ENCODE measurements at places on chromosomes 7 and 10.

GRCh38 chr10:114911052-114911711 lies 26.8 kb upstream of the TRUB1 start:
- peak; percentile 16 for DNase-seq

- no peak for DNase-seq
Measured at GRCh38 chr10:11879387-11880094, 56.4 kb downstream of the PROSER2 start.

DNA sequence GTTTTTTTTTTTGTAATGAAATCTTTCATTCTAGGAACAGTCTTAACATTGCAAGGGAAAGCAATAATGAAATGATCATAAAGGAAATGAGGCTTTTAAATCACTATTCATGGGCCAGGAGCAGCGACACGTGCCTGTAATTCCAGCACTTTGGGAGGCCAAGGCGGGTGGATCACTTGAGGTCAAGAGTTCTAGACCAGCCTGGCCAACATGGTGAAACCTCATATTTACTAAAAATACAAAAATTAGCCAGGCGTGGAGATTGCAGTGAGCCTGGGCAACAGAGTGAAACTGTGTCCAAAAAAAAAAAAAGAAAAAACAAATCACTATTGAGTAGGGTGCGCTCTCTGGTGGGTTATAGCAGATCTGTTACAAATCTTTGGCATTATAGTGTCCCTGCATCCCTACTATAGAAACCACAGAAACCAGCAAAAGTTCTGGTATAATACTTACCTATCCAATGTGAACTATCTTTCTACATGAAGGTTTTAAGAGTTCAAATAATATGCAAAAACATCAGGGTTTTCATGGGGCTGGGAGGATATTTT lies 72.1 kb downstream of the GLI3 start:
- DNase-seq = no peak

- no peak for DNase-seq
Measured at GRCh38 chr7:34756025-34756437, 98.0 kb downstream of the NPSR1 start.

GRCh38 chr7:158018098-158018762 lies 569.4 kb downstream of the PTPRN2 start:
- DNase-seq = no peak

DNA sequence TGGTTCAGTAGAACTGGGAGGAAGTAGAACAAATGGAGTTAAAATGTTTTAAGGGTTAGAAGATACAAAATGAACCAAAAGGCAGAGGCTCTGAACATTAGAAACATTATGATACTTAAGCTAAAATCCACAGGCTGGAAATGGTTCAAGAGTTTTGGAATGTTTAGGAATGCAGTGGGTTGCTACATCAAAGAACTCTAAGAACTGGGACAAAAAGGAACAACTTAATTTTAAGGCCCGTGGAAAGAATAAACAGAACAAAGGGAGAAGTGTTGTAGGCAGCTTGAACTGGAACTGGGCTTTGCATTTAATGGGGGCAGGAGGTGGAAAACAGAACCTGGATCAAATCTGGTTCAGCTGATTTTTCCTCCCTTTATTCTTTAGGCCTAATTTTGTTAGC lies 3.5 kb upstream of the C7orf25 start:
- no peak for DNase-seq

- DNase-seq = no peak
Measured at GRCh38 chr10:58622246-58622645, 109.6 kb downstream of the BICC1 start.

DNA sequence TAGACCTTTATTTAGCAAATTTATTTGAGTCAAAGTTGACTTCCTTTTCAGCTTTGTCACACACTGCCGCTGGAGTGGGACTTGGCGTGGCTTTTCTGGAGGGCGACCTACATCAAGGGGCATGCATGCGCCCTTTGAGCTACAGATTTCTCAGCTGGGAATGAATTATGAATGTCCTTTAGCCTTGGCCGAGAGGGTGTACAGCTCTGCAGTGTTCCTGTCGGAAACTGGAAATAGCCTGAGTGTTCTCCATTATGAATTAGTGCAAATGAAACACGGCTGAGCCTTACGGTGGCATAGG lies 79.7 kb downstream of the GLRX3 start:
- DNase-seq = no peak

DNA sequence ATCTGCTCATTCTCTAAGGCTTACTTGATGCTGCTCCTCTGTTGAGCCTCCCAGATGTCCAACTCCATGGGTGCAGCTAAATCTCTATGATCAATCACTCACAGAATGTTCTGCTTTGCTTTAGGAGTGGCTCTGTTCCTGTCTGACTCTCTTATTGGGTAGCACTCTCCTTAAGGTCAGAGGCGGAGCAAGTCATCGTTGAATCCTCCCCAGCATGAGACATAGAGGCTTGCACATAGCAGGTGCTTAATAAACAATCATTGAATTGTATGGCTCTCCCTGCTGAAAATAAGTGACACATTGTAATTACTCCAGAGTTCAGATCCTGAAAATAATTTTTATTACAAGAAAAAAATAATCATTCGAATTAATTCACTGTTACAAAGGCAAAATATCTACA lies 69.7 kb downstream of the NPS start:
- no peak for DNase-seq

GRCh38 chr7:2260820-2261219 lies 18.8 kb downstream of the NUDT1 start:
- no peak for DNase-seq

DNA sequence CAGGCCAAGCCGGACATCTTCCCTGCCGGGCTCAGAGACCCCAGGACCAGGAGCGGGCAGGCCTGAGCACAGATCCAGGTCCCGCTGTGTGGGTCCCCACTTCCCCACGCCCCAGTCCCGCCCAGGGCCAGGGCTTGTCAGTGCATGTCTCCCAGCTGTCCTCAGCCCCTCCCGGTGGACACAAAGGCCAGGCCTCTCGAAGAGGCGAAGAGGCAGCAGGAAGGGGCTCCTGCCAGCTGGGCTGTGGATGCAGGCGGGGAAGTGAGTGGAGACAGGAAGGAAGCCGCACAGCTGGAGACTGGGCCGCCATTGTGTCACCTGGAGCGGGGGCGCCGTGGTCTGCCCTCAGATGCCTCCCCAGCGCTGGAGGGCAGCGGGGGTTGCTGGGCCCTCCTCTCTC lies 4.8 kb downstream of the GRIFIN start:
- no peak for DNase-seq

DNA sequence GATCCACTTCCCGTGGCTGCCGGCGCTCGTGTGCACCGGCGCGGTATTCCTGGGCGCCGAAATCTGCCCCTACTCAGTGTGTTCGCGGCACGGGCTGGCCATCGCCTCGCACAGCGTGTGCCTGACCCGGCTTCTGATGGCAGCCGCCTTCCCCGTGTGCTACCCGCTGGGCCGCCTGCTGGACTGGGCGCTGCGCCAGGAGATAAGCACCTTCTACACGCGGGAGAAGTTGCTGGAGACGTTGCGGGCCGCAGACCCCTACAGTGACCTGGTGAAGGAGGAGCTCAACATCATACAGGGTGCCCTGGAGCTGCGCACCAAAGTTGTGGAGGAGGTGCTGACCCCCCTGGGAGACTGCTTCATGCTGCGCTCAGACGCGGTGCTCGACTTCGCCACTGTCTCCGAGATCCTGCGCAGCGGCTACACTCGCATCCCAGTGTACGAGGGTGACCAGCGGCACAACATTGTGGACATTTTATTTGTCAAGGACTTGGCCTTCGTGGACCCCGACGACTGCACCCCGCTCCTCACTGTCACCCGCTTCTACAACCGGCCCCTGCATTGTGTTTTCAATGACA lies 1.3 kb downstream of the CNNM1 start:
- DNase-seq = no peak

DNA sequence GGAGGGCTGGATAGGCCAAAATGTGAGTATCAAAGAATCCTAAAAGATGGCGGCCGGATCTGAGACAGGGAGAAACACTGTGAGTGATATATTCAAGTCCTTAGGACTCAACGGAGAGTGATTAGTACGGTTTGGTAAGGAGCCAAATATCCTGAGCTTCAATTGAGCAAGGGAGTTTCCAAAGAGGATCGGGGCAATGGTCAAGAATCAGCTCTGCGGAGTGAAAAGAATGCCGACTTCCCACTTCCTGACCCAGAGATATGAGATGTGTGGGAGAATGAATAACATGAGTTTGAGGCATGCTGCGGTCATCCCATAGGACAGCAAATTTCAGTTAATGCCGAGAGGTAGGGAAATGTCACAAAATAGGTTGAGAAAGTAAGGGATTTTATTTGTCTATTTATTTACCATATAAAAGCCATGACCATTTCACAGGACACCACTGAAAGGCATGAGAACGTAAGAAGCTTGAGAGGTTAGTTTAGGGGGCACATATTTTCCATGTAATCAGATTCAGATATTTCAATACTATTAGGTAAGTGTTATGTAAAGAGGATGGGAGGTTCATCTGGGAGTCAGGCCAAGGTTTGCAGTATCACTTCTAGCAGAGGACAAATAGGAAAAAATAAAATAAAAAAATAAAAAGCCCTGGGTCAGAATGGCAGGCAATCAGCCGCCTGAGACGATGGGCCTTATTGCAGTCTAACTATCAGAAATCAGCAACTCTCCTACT lies 165.6 kb downstream of the HGF start:
- DNase-seq = no peak

DNA sequence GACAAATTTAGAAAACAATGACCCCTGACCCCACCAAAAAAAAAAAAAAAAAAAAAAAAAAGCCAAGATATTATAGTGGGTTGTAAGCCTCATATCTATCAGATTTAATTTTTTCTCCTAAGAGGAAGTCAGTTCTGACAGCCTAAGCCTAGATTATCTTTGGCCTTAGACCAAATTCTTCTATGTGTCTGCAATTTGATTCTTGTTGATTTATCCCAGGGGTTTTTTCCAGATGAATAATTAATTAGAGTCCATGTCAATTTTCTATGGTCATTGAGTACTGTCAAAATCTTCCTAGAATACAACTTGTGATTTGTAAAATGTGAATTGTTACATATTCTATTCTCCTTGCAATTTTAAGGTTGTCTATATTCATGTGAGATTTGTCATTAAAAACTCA lies 151.6 kb upstream of the CACNA2D1 start:
- no peak for DNase-seq

DNA sequence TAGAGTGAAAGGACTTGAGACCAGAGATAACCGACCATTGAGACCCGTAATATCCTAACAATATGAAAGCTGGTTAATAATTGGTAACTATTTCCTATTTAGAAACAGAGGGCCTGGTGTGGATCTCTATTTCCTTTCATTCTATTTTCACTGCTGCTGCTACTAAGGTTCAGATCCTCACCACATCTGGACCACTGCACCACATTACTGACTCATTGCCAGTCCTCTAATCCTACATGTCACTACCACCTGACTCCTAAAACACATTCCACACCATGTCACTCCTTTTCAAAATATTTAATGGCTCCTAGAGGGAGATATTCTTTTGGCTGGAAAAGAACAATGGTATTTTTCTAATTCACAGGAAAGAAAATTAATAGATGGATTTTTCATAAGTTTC lies 6.4 kb downstream of the USP54 start:
- no peak for DNase-seq

GRCh38 chr10:104325436-104326435 lies 12.5 kb downstream of the ITPRIP start:
- no peak for DNase-seq

- no peak for DNase-seq
Measured at GRCh38 chr7:123538897-123539296, 4.5 kb upstream of the IQUB start.
